ENCODE measurements at places on chromosomes 2 and 18. TPM values are rescaled to one million over a fixed set of nuclear protein-coding genes. Genes with fewer than 3 reads are reported as not detected.

GRCh38 chr2:124272261-124272841 is 247.3 kb downstream of the CNTNAP5 start:
- no peak for DNase-seq

DNA sequence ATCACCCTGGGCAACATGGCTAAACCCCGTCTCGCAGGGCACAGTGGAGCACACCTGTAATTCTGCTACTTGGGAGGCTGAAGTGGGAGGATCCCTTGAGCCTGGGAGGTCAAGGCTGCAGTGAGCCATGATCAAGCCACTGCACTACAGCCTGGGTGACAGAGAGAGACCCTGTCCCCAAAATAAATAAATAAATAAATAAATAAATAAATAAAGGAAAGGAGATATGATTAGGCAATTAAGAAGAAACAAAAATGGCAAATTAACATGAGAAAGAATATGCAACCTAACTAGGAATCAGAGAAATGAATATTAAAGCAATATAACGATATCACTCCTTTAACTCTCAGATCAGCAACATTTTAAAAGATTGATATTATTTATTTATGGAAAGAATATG is 92.3 kb downstream of the C1D start:
- DNase-seq, result no peak

DNA sequence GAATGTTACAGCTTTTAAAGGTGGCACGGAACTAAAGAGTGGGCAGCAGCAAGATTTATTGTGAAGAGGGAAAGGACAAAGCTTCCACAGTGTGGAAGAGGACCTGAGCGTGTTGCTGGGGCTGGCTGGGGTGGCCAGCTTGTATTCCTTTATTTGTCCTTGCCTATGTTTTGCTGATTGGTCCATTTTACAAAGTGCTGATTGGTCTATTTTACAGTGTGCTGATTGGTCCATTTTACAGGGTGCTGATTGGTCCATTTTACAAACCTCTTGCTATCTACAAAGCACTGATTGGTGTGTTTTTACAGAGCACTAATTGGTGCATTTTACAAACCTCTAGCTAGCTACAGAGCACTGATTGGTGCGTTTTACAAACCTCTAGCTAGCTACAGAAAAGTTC is 109.7 kb upstream of the DDX18 start:
- DNase-seq, result no peak

- DNase-seq, result peak; percentile 33
Measured at GRCh38 chr2:54597153-54597848, 126.2 kb upstream of the EML6 start.

- no peak for DNase-seq
Measured at GRCh38 chr2:99715956-99716355, 226.1 kb upstream of the REV1 start.

DNA sequence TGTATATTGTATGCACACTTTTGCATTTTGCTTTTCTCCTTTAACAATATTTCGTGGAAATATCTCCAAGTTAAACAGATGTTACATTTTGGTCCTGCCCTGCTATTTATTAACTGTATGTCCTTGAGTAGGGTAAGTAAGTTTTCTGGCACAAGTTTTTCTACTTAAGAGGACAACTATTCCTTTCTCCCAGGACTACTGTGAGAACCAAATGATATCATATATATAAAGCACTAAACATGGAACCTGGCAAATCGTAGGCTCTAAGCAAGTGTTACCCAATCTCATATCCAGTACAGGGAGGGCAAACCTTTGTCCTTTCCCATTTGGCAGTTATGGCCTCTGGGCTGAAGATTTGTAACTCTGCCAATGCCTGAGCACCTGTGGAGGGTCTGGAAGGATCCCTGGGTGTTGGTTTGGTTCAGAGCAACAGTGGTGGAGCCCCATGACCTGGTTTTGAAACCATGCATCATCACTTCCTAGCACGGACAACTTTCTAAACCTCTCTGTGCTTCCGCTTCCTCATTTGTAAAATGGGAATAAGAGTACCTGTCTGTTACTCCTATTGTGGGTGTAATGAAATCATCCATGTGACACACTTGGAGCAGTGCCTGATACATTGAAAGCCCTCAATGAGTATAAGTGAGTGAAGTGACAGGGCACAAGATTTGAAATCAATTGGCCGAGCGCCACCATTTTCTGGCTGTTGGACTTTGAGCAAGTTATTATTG is 28.3 kb upstream of the ICOS start:
- DNase-seq, result peak; percentile 42

DNA sequence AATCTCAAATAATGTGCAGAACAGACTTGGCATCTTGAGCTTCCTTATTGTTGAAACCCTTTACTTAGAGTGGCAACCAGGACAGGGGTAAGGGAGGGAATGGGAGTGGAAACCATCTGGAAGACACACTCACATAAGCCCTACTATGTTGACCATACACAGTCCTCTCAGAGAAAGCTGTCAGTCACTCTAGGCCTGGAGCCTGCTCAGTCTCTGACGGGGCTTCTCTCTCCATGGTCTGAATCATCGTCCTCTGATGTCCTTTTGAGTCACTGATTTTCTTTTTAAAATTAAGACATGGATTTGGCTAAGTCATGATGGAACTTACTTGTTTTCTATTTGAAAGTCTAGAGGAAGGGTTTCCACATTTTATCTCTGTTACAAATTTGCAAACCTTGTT is 74.0 kb downstream of the MYO1B start:
- no peak for DNase-seq

GRCh38 chr18:67456711-67457110 is 59.8 kb downstream of the DSEL start:
- DNase-seq, result no peak

GRCh38 chr18:1840878-1841277 is 730.4 kb downstream of the METTL4 start:
- no peak for DNase-seq

DNA sequence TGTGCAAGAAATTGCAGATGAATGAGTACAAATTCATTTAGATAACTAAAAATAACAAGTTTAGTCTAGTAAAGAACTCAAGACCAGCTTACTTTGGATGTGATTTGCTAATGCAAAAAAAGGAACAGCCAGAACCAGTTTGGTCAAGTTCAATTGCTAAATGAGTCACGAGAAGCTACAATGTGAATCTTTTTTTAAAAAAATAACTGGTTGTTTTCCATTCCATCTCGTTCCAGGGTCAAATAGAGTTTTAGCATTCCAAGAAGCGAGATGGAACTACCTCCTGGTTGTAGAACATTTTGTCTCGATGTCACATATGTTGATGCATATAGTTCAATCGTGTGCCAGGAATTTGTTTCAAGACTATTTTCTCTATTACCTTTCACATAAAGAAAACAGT is 65.0 kb upstream of the IKZF2 start:
- no peak for DNase-seq

- DNase-seq, result no peak
Measured at GRCh38 chr2:159098361-159098760, 129.9 kb downstream of the TANC1 start.

DNA sequence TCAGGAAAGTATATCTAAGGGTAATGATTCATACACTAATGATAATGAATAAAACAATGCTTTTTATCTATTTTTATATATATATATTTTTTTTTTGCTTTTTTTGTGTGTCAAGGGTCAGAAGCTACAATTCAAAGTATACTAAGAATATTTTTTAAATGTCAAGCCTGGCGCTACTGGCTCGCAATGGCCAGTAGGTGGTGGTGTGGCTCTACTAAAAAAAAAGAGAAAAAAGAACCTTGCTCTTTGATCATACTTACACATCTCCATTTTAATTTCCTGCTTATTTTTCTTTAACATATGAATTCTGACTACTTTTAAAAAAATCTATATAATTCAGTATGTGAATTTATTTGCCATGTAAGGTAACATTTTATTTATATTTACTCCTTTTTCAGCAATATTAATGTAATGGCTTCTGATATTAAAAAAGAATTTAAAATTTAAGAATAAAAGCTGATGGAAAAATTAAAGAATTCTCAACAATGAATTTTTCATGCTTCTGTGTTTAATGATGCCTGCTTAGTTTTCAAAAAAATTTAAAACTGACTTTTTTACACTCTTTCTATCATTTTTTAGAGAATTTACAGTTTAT is 232.9 kb downstream of the GULP1 start:
- peak; percentile 17 for DNase-seq

Gene PROKR1
- total RNA-seq, result not detected

Gene ITGB6
- total RNA-seq, result 48.8 TPM

Gene C2orf78
- total RNA-seq, result not detected

Gene ANKRD29
- 3.1 TPM for total RNA-seq

Gene ADRA2B
- 0.95 TPM for total RNA-seq

Gene PXDN
- total RNA-seq, result 31.1 TPM

Gene CD302
- 34.6 TPM for total RNA-seq

Gene MYO7B
- 125 TPM for total RNA-seq

Gene KCNK3
- total RNA-seq, result 9.1 TPM

Gene SDC1
- 1,059 TPM for total RNA-seq

Gene REG3A
- 2.9 TPM for total RNA-seq

Gene OTOS
- total RNA-seq, result not detected

Gene TEX44
- not detected for total RNA-seq

Measured in mucosa of gallbladder (tissue), 1 donor.